ENCODE measurements at places on chromosomes 2 and 18.

- DNase-seq, result no peak
Measured at GRCh38 chr2:221999166-221999565, 299.6 kb downstream of the PAX3 start.

- peak; percentile 46 for DNase-seq
Measured at GRCh38 chr2:20443276-20443920, 3.5 kb upstream of the RHOB start.

- peak; percentile 50 for DNase-seq
Measured at GRCh38 chr2:233460726-233461441, 105.7 kb downstream of the USP40 start.

DNA sequence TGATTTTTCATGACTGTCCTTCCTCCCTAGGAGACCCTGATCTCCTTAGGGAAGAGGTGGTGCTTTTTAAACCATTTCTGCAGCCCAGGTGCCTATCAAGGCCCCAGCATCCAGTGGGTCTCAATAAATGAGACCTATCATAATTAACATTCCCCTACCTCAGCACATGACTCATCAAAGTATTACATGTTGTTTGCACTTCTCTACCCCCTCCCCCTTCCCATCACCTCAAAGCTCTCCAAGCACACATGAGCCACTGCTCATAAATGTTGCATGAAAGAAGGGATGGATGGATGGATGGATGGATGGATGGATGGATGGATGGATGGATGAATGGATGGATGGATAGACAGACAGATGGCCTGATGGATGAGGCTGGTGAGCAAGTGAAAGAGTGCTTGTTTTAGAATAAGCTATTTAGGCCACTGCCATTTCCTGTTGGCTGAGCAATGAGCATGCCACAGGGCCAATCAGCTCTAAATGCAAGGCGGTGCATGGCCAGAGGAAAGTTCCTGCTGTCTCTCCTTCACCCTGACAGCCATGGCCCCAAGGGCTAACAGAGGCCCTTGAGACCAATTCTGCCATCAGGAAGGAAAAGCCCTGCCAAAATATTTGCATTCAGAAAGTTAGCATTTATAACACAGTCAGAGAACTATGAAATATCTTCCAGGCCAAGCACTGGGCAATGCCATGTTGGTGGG, 20.9 kb upstream of the STEAP3 start:
- no peak for DNase-seq

- no peak for DNase-seq
Measured at GRCh38 chr18:23033056-23033455, 99.9 kb downstream of the RBBP8 start.

GRCh38 chr2:171482877-171483276, 39.4 kb upstream of the CYBRD1 start:
- peak; percentile 41 for DNase-seq

DNA sequence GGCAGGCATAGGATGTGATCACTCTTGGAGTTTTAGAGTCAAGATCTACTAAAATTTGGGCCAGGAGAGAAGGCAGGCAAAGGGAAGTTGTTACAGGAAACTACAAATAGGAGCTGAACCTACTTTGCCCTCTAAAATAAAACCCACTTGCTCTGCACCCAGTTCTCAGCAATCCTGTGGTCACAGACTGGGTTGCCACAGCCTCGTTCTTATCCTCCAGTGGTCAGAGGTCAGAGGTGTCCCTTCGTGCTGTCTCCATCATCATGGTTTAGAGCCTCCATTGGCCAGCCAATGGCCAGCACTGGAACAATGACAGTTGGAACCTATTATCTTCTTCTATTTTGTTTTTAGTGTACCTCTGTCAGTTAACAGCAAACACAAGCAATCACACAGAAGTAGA, 90.7 kb upstream of the TNP1 start:
- no peak for DNase-seq

DNA sequence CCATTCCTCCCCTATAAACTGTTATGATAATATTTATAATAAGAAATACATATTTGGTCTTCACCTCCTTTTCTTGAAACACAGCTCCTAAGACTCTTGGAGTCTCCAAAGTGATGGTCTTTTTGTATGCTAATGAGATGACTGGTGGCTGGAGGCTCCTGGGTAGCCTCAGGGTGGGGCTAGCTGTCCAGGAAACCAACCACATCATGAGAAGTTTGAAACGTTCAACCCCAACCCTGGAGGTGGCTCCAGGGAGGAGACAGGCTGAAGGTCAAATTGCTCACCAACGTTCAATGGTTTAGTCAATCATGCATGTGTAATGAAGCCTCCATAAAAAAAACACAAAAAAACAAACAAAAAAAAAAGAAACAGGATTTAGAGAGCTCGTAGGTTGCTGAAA, 298.7 kb upstream of the MGAT5 start:
- no peak for DNase-seq

DNA sequence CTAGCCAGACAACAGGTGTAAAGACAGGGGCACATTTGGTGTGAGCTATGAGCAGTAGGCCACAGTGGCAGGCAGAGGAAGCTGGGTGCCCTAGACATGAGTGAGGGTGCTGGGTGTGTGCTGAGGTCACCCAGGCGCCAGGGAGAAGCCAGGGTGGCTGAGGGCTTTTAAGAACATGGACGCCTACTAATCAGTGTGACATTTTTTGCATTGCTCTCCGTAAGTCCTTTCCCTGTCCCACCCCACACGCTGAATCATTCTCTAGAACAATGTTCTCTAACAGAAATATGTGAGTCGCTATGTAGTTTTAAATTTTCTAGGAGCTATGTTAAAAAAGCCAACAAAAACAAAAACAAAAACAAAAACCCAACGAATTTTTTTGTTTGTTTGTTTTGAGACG, 204.5 kb upstream of the REV1 start:
- DNase-seq, result no peak

GRCh38 chr2:231394211-231395141, 1.0 kb upstream of the B3GNT7 start:
- no peak for DNase-seq

DNA sequence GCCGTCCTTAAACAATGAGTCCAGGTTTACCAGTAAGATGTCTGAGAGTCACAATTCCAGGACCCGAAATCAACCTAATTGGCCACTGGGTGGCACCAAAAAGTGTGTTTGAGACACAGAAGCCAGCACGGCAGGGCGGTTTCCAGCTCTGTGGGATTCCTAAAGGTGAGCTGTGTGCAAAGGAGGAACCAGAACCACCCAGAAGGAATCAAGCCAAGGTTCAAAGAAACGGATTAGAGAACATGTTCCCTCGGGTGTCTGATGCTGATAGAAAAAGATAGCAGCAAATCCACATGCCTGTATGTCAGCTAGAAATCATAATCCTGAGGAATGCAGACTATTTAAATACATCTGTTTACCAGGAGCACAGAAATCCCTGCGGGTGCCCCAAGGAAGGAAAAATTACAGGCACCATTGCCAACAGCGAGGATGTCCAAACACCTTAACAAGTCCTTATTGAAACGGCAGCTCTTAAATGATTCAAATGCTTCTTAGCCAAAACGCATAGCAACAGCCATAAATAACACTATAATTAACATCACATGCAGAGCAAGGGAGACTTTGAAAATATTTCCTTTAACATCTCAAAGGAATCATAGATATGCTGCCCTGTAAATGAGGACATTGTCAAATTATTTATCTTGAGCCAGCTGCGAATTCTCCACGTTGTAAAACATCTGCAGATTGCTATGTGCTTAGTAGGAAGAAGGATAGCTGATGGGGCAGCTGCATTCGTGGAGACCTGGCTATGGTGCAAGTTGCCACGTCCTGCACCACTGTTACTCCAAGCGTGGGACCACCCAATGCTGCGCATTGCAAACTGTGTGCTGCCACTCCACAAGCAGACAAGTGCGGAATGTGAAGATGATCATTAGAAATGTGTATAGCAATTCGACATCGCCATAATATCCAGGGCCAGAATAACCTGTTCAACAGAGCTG, 318.7 kb upstream of the NCKAP5 start:
- DNase-seq, result peak; percentile 81

DNA sequence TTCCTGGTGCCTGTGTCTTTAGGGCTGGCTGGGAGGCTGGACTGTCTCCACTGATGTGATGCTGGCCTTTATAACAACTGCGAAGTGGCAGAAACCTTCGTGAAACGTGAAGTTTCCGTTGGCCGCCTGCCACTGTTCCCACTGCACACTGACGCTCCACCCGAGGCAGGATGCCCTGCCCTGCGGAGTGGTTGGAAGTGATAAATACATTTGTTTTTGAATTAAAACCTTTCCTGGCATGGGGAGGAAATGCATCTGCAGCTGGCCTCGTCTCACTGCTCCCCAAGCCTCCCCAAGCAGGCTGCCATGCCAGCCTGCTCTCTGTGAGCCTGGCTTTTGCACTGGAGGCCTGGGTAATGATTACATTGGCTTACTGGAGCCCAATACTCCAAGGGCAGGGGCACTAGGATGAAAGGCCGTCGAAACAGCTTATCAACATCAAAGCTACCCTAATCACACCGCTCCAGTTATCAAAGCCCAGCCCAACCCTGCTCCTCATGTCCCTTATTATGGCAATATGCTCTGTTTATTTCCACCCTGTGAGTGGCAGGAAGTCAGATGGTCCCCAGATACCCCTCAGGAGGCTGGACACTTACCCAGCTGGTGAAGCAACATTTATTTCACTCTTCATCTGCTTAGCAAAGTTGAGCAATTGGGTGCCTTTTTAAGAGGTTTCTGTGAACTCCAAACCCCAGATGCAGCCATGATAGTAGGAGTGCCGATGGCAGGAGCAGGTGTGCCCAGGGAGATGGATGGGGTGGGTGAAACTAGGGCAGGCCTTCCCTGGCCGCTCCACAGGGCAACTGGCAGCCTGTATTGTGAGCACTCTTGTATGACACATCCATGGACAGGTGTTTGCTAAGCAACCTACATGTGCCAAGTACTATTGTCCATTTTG, 97.4 kb upstream of the ITGA6 start:
- peak; percentile 66 for DNase-seq

- DNase-seq, result no peak
Measured at GRCh38 chr2:34332813-34333212, 733.7 kb upstream of the FAM98A start.

GRCh38 chr18:23380001-23380550, 73.0 kb upstream of the RIOK3 start:
- DNase-seq, result no peak

GRCh38 chr2:25078170-25079049, 36.5 kb downstream of the EFR3B start:
- no peak for DNase-seq

DNA sequence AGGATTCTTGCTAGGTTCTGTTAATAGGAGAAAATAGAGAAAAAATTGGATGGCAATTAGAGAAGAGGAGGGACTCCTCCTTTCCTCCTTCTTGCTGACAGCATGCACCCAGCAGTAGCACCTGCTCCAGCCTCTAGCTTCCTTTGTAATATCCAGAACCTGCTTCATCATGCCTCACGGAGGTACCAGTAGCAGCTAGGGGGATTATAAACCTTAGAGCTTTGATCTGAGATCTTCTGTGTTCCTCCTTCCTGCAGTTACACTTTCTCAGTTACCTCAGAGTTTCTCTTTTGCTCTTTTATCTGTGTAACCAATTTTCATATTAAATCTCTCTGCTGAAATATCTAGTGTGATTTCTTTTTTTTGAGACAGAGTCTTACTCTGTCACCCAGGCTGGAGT, 16.6 kb downstream of the DPP4 start:
- no peak for DNase-seq

- no peak for DNase-seq
Measured at GRCh38 chr2:111642586-111643327, 241.2 kb downstream of the ANAPC1 start.

- DNase-seq, result no peak
Measured at GRCh38 chr18:58669731-58670378, 1.4 kb upstream of the MALT1 start.

DNA sequence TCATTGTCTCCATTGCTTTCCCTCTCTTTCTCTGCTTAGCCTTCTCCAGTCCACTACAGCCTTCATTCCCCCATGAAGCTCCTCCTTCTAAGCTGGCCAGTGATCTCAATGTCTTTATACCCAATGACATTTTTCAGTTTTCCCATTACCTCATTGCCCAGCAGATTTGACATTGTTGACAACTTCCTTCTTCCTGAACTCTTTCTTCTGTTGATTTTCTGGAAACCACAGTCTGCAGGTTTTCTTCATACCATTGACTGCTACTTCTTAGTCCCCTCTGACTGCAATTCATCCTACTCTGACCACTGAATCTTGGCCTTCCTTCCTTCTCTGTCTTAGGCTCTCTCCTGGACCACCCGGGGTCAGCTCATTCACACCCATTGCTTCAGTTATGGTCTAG, 22.9 kb upstream of the SPP2 start:
- no peak for DNase-seq

- no peak for DNase-seq
Measured at GRCh38 chr18:31857526-31858106, 85.3 kb downstream of the TRAPPC8 start.

GRCh38 chr2:107428781-107429180, 397.9 kb upstream of the RGPD4 start:
- no peak for DNase-seq

DNA sequence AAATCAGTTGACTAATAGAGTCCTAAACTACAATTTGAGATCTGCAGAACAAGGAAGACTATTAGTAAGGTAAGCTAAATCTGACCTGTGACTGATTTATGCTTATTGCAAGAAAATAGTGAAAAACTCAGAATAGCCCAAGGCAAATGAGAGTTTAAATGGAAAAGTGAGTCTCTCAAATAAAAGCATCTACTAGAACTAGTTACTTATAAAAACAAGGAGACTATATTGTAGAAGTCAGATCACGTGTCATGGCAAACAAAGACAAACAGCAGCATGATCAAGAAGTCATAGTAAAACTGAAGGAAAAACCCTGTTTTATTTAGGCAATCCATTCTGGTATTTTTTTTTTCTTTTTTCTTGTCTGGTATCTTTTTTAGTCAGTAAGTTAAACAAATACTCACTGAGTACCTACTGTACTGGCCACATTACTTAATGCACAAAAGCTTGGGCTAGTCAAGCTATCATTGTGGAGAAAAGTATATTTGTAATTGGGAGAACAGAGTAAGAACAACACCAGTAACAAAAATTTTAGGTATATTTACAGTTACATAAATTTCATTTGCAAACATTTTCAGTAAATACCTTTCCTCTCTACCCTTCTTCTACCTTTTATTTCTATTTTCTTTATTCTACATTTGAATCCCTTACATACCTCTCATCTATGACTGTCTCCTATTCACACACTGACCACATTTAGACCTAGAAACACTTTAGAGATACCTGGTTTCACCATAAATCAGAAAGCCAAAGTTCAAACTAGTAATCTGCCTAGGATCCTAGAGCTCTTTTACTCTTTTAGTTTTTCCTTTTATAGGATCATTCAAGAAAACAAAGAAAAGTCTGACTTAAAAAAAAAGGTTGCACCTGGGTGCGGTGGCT, 23.7 kb downstream of the CCDC88A start:
- DNase-seq, result no peak
